ENCODE measurements at places on chromosomes 6 and 20.

DNA sequence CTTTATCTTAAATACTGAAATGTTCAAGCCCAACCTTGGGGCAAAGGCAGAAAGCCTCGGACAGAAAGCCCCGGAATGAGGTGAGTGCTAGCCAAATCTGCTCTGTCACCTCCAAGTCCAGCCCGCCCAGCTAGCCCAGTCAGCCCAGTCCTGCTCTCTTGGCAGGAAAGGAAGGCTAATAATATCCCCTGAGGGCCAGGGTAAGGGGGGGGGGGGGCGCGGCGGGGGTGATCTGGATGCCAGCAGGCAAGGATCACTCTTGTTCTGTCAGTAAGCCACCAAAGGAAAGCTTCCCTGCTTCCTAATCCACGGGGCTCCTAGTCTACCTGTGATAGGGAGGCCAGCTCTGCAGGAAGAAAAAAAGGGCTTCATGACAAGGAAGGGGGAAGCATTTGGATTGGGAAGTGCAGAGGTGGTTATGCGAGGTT lies 1.1 kb downstream of the NDRG3 start:
- no peak for DNase-seq

DNA sequence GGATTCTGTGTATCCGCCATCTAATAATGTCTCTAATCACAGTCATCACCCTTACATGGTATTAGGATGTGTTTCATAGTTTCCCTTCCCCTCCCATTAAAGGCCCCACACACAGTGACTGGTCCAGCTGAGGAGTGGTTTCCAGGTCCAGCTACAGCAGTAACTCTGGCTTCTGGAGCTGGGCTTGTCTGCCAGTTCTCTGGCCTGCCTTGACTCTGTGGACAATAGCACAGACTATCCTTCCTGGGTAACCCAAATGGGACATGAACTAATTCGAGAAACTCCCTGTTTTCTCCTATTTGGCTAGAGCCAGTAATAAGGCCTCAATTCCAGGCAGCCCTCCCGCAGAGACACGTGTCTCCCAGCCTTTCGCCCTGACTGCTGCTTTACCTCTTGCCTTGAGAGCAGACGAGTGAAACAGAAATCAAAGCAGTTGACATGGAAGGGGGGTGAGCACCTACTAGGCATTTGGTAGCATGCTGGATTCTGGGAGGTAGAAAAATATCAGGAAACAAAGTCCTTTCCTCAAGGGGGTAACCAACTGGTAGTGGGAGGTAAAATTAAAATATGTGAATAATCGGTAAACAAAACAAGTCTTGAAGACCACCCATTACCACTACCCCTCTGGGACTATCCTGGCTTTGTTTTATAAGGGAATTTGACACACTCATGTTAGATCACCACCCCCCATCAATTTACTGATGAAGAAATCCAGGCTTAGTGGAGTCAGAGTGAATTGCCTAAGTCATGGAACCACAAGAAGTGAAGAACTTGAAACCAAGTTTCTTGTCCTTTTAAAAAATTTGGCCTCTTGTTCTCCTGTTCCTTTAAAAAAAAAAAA lies 1.2 kb downstream of the TRAF3IP2 start:
- DNase-seq: peak; percentile 64

DNA sequence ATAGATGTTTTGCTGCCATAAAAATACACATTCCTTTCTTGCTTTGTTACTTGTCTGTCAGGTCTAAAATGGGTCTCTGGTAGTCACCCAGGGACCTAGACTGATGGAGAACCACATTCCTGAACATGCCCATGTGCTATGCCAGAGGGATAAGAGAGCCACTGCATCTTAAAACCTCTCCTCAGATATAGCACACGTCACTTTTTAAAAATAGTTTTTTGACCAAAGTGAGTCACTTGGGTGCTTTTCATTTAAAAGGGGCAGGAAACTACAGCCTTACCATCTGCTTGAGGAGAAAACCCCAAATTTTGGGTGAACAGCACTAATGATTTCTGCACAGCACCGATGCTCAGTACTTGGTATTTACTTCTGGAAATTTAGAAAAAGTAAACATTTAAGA lies 197.8 kb downstream of the OGFRL1 start:
- no peak for DNase-seq

- DNase-seq: no peak
Observed at GRCh38 chr6:38021029-38021428, 201.5 kb downstream of the ZFAND3 start.

DNA sequence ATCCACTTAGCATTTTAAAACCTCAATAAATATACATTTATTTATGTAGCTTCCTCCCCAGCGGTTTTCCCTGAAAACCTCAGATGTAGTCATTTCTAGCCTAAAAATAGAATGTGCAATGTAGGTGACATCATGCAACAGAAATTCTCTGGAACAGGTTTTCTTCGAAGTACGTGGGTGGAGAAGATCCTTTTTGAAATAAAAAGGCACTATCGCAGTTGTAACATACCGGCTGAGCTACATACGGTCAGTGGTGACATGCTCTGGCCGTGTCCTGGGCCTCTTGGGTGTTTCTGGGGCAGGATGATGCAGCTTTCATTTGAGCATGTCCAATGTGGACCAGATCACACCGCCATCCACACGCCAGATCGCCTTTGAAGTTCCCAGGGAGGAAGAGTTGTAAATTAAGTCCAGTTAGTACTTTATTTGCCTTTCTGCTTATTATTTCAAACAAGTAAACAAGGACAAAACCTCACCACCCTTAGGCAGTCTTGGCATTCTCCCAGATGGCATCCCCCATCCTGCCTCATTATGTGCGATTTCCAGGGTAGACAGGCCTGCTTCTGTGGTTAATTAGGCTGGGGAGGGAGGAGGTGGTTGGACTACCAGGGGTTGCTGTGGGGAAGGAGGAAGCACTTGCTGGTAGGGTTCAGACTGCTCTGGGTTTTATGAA lies 109.5 kb upstream of the CLDN20 start:
- peak; percentile 79 for DNase-seq

GRCh38 chr6:93975159-93975558 lies 555.8 kb upstream of the EPHA7 start:
- no peak for DNase-seq

DNA sequence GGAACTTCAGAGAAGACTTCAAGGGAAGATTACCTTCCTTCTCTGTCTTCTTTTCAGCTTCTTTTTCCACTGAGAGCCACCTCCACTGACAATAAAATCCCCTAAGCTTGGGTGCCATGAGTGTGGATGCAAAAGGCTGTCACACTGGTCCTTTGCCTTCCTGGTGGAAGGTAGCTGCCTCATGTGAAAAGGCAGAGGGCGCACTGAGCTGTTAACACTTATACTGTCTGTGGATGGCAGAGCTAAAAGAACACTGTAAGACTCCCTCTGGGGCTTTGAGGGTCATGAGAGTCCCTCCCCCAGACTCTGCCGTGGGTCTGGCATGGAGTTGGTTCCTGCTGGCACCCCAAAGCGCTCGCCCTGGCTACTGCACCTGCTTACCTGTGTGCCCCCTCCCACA lies 536.7 kb upstream of the IMPG1 start:
- DNase-seq: no peak

GRCh38 chr20:53828682-53829254 lies 235.1 kb upstream of the ZNF217 start:
- peak; percentile 85 for DNase-seq
